ENCODE measurements at places on chromosomes 2 and 18.

DNA sequence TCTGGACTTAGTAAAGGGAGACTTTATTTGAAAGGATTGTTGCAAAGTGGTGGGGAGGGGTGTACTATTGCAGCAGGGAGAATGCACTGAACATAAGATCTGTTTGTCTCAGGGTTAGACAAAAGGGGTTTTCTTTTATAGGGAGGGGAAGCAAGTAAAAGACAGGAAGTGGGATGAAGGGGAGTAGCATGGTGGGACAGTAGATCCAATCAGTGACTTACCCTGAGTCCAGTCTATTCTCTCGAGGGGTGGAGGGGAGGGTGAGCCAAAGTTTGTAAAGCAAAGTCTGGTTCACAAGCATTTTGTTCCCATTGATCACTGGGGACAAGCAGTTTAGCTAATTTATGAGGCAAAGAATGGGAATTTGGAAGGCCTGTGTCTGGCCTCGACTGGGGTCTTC lies 35.0 kb upstream of the CYP27C1 start:
- peak; percentile 3 for DNase-seq

DNA sequence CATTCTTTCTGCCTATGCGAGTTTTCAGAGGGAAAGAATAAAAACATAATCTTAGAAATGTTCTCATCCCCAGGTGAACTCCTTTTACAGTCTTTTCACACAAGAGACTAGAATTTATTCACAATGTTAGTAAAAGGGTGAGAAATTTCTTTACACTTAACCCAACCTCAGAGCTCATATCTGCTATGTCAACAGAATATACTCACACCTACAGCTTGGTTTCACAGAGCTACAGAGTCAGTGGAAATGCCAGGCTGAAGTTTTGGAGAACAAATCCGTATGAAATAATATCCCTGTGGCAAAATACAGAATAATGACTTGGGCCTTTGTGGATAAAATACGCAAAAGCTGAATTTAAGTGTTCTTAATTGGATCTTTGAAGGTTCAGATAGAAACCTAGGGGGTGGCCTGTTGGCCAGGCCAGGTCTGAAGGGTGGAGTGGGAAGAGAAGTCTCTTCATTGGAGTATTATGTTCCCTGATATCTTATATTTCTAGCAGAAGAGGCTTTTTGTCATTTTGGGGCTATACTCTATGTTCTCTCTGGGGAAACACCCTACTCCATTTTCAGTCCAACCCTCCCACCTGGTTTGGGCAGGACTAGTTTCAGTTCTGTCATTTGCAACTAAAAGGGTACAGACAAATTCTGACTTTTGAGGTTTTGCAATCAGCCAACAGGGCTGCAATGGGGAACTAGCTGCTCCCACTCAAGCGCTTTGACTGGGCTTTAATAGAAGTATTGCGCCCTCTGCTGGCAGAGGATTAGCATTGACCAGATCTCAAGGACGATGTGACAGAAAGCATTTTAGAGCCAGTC lies 25.7 kb downstream of the FBXO48 start:
- DNase-seq, result peak; percentile 92

- peak; percentile 67 for DNase-seq
These were observed 88.3 kb upstream of the PPP1CB start for GRCh38 chr2:28663359-28663758.

DNA sequence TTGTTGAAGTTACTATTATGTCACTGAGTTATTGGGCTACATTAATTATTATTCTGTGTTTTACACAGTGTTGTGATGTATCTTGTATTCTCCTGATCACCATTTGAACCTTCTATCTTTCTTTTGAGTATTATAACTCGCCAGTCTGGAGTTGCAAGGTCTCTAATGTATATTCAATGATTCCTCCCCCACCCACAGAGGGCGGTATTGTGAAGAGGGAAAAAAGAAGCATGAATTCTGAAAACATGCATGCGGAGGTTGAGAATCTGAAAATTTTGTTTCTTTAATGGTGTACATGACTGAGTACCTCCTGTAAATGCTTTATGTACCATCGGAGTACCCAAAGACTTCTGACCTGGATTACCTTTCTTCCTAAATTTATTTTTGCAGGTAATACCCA lies 266.6 kb downstream of the NR4A2 start:
- DNase-seq, result no peak

DNA sequence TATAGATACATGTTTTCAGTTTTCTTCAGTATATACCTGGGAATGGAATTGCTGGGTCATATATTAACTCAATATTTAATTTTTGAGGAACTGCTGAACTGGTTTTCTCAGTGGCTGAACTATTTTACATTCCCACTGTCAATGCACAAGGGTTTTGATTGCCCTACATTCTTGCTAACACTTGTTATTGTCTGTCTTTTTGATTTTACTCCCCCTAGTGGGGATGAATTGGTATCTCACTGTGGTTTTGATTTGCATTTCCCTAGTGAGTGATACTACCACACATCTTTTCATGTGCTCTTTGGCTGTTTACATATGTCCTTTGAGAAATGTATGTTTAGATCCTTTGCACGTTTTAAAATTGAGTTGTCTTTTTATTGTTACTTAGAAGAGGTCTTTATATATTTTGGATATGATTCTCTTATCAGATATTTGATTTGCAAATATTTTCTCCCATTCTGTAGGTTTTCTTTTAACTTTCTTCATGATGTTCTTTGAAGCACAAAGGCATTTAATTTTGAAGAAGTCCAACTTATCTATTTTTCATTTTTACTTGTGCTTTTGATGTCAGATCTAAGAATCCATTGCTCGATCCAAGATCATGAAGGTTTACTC lies 36.2 kb downstream of the ASB1 start:
- DNase-seq, result peak; percentile 76

DNA sequence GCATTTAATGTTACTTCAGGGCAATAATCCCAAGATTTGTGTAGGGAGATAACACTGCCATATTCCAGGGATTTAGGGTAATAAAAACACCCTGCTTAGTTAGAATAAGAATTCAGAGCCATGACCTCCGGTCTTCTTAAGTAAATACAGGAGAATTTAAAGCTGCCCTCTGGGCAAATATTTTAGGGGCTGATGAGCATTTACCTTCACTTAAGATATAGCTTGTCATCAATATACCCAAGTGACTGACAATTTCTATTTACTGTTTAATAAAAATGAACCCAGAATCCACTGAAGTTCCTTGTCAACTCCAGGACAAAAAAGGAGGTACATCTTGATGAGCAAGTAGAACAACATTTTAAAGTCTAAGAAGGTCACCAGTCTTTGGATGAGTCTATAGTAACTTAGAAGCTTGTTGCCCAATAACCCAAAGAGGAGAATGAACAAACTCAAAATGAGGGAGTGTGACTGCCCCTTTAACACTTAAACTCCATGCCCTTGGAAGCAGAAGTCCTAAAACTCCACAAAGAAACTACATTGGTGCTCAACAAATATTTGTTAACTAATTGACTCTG lies 24.3 kb upstream of the IKZF2 start:
- no peak for DNase-seq

- DNase-seq, result no peak
These were observed 31.4 kb upstream of the CASP8 start for GRCh38 chr2:201228912-201229290.

GRCh38 chr2:47528455-47528854 lies 125.5 kb downstream of the MSH2 start:
- no peak for DNase-seq

- no peak for DNase-seq
These were observed 17.8 kb upstream of the INO80C start for GRCh38 chr18:35515460-35516130.

- DNase-seq, result peak; percentile 84
These were observed 1.7 kb upstream of the CTDSP1 start for GRCh38 chr2:218397820-218398436.

DNA sequence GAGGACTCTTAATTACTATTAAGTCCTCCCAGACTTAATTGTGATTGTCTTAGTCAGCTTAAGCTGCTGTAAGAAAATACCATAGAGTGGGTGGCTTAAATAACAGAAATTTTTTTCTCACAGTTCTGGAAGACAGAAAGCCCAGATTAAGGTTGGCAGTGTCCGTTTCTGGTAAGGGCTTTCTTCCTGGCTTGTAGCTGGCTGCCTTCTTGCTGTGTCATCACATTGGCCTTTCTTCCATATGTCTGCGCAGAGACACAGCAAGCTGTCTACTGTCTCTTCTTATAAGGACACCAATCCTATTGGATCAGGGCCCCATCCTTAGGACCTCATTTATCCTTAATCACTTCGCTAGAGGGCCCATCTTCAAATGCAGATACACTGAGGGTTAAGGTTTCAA lies 38.5 kb downstream of the ASXL3 start:
- no peak for DNase-seq

GRCh38 chr2:104897515-104898184 lies 43.7 kb downstream of the POU3F3 start:
- DNase-seq, result no peak

GRCh38 chr2:204715361-204715760 lies 170.1 kb downstream of the PARD3B start:
- DNase-seq, result no peak

- no peak for DNase-seq
These were observed 165.5 kb upstream of the HAAO start for GRCh38 chr2:42957861-42958301.

DNA sequence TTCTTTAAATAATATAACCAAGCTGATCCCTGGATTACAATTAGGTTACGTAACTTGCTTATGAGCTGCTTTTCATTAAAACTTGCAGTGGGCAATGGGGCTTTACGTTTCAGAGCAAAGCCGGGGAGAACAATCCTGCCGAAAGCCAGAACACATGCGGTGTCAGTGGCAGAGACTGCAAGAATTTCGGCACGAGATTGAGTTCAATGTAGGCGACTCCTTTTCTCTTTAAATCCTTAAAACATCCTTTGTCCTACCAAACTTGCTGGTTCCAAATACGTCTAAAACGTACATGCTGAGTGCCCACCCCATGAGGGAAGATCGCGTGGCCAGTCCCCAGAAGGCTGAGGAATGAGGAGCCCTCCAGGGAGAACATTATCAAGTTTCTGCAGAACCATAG lies 36.8 kb upstream of the NCOA1 start:
- DNase-seq, result peak; percentile 59

- DNase-seq, result no peak
These were observed 117.2 kb downstream of the RPIA start for GRCh38 chr2:88808652-88809051.

- DNase-seq, result no peak
These were observed 387.2 kb upstream of the DCC start for GRCh38 chr18:51952844-51953243.

DNA sequence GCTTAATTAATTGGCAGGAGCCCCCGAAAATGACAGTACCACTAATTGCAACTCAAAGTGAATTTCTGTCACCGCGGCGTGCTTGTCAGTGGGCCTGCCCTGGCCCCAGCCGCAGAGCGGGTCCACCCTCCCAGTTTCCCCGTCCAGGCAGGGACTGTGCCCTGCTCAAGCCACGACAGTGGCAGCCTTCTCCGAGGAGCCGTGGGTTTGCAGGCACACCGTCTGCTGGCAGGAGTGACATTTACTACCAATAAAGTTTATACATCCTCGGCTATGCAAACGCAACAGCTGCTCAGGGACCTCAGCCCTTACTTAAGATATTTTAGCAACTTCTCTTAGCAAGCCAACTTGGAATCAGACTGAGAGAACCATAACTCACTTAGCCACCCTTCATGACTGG lies 112.7 kb downstream of the GBX2 start:
- DNase-seq, result no peak

Data from fibroblast of pulmonary artery (primary cell).